Left cardiac atrium (tissue), 4 donors: ENCODE measurements at places on chromosomes 6 and 20.

GRCh38 chr6:159609652-159610178, 83.3 kb downstream of the SOD2 start:
- DNase-seq, result no peak

DNA sequence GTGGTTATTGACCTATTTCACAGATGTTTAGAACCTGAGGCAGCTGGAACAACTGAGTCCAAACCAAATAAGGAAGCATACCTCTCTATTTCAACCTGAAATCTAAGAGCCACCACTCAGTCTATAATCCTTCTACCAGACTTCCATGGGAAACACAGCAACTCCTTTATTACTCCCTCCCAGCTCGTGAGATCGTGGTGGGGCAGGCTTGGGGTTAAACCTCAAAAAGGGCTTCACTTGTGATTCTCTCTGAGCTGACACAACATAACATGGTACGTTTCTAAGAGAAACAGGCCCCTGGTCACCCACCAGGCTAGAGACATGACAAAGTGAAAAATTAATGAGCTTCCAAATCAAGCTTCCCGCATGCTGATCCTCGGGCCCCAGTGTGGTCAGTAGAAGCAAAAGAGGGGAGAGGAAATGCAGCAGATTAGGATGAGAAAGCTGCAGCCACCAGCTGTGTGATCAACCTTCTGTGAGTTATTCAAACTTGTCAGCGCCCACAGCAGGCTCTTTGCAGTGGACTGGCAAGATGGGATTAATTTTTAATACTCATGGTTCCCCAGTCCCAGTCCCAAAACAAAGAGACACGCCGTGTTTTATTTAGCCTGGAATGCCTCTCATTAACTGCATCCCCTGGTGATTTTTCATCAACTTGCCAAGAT, 9.3 kb downstream of the PKHD1 start:
- DNase-seq, result no peak

GRCh38 chr6:38141085-38141484, 321.6 kb downstream of the ZFAND3 start:
- DNase-seq, result no peak

- DNase-seq, result no peak
Observed at GRCh38 chr6:74638412-74638811, 567.4 kb downstream of the COL12A1 start.

DNA sequence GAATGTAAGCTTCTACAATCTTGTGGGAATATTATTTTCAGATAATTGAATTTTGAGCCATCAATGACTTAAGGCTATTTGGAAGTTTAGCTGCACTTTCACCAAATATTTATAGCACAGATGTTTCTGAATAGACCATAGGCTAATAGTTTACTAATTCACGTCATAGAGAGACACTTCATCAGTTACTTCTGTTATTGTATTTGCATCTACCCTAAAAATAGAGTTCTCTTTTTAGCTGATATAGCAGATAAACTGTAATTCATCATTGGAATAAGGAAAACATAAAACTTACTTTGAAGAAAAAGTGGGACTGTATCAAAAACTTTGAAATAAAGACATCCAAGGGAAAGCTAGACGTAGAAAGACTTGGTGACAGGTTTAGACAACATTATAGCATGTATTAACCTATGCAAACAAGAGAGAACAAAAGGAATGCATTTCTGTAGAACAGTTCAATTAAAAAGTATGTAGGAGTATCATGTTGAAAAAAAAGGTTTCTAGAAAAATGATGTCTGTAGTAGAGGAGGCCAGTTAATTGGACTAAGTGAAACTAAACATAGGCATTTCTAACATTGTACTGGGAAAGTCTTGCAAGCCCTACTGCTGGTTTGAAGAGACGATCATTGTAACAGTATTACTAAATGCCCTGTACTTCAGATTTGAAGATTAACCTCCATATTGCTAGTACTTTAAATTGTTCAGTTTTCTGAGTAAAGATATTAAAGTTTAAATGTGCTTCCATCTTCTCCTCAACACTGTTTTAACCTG, 123.3 kb downstream of the ZFAND3 start:
- DNase-seq, result no peak

GRCh38 chr6:138001750-138002349, 105.4 kb downstream of the PERP start:
- peak; percentile 56 for DNase-seq

- no peak for DNase-seq
Observed at GRCh38 chr20:36784116-36784515, 10.6 kb upstream of the DSN1 start.

DNA sequence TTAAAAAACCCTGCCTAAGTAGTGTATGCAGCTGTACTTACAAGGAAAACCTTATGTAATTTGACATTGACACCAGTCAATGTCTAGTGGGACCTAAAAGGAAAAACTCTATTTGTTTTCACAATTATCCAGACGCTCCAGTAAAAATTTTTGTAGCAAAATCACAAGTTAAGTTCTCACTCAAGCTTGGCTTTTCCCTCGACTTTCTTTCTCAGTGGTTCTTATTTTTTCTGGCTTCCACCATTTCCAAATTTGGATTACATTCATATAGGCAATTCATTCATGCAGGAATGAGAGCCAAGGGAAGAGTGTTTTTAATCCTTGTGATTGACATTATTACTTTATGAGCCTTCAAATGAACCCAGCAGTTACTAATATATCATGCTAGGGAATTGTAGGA, 66.0 kb upstream of the ADGRG6 start:
- no peak for DNase-seq

DNA sequence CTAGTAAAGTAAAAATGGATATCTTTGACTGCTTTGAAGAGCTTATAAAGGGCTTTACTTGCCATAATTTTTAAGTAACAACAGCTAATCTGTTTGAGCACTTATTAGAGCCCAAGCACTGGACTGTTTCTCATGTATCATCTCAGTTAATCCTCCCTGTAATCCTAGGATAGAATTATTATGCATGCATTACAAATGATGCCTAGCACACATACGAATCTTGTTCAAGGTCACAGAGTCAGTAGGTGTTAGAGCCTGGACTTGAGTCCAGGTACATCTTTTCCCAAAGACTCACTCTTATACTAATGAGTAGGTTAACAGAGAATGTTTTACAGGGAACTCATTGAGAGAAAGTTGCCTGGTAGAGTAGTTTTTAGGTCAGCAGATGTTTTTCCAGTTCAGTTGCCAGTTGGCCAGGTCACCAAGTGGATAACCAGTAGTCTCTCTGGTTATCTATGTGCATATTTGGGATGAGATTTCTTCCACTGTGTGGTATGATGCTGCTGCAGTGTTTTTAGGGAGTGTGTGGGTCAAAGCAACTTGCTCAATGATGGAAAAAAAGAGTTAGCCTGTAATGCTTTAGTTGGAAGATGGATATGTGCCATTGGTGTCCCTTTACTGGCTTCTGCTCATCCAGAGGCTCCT, 32.3 kb upstream of the LAMA4 start:
- no peak for DNase-seq

GRCh38 chr20:3014662-3015061, 28.8 kb upstream of the GNRH2 start:
- no peak for DNase-seq

DNA sequence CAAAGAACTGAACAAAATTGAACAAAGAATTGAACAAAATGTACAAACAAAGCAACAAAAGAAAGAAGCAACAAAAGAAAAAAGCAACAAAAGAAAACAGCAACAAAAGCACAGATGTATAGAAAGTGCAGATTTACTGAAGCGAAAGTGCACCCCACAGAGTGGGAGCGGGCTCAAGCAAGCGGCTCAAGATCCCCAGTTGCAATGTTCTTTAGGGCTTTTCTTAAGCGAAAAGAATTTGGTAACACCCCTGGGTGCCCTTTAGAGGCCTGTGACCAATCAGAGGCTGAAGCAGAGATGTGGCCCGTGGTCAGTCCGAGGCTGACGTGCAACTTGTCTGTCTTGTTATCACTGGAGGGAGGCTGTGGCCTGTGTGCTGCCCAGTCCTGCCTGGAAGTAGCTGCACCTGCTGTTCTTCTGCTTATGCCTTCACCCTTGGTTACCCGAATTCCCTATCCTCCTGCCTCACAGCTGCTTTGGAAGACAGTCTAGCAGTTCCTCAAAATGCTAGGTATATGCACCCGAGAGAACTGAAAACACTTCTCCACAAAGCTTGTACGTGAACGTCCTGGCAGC, 13.2 kb upstream of the KIF25 start:
- no peak for DNase-seq

DNA sequence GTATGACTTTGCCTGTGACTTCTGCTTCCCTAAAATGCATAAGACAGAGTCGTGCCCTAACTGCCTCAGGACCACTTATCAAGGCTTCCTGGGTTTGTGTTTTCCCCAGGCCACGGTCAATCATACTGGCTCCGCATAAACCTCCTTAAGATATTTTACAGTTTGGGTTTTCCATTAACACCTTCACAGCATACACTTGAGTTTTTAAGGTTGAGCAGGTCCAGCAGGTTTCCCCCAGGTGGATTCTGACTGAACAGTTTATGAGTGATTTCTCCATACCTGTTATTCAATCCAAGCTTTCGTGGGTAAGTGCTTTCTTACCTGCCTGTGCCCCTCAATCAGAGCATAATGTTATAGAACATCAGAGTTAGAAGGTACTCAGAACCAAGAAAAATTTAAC, 39.3 kb downstream of the NINL start:
- no peak for DNase-seq

GRCh38 chr6:50098641-50098993, 48.9 kb upstream of the DEFB112 start:
- no peak for DNase-seq

DNA sequence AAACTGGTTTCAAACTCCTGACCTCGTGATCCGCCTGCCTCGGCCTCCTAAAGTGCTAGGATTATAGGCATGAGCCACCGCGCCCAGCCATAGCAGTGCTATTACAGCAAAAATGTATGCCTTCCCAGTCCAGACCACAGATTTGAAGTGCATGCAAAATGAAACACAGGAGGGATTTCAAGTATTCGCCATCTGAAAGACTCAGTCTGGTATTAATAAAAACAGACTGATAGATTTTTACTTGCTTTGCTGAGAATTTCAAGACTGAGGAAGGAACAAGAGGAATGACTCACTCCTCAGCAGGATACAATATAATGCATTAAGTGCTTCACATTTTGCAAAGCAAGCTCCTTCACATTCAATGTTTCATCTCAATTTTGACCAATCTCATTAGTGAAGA, 134.9 kb downstream of the TMEM200A start:
- DNase-seq, result no peak

- no peak for DNase-seq
Observed at GRCh38 chr20:58637466-58638213, 13.4 kb upstream of the STX16 start.

- DNase-seq, result no peak
Observed at GRCh38 chr20:31989030-31989645, 21.1 kb upstream of the CCM2L start.

GRCh38 chr20:17545127-17545526, 13.9 kb upstream of the BFSP1 start:
- DNase-seq, result no peak

DNA sequence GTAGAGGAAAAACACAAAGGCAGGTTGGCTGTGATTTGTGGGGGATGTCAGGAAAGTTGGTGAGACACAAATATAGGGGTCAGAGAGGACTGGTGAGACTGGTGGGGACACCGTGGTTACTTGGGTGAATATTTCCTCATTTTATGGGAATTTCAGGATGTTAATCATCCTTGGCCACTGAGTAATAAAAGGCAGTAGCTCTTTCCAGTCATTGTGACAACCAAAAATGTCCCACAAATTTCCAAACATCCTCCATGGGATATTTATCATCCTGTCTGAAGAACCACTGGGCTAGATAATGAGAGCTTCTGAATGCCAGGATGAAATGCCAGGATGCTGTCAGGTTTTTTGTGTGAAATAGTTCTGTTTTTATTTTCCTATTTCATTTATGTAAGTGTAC, 374.1 kb downstream of the CD109 start:
- no peak for DNase-seq

DNA sequence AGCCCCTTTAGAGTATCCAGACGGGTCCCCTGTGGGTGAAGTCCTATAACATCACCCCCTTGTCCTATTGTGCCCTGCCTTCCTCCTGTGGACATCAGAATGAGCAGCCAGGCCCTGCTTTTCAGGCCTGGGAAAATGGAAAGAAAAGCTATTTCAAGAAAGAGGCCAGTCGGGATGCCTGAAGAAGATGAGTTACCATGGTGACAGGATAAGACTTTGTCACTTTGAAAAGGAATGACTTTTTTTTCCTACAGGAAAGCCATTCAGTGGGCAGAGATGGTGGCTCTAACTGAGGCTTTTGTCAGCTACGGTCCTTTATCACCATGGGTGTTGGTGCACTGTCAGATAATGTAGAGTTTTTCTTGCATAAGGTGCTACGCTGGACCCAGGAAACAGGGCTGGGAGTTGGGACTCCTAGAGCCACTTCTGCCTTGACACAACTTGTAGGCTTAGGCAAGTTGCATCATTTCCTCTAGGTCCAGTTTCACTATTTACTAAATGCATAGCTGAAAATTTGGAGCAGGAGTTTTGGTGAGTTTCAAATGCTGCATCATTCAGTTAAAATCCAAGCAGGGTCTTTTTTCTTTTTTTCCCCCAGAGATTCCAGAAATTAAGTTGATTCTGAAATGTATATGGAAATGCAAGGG, 293.6 kb upstream of the PRND start:
- no peak for DNase-seq

DNA sequence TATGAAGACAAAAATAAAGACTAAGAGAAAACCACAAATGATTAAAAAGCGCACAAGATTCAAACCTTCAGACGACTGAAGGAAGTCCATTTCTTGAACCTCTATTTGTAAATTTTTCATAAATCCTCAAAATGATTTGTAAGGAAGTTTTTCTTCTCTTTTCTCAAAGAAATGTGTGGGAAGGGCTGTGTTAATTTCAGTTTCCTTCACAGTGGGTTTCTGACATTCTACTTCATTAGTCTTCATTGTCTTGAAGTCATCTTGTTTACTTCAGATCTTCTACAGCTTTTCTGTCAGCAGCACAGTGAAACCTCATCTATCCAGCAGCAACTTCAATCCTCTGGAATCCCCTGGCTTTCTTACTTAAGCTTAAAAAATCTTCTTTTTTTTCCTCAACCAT, 87.6 kb upstream of the MYLIP start:
- no peak for DNase-seq

DNA sequence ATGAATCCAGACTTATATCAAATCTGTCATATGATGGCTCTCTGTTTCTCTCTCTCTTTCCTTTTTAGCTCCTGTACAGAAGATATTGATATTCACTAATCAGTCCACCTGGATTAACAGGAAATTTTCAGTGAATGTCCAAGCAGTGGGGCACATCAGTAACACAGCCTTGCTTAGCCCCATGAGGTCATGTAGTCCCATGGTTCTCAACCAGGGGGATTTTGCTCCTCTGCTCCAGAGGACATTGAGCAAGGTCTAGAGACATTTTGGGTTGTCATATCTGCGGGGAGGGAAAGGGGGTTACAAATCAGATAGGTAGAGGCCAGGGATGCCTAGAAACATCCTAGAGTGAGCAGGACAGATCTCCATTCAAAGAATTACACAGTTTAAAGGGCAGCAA, 810 bp downstream of the GSTA1 start:
- DNase-seq, result no peak

GRCh38 chr6:48474830-48475229, 363.8 kb upstream of the PTCHD4 start:
- peak; percentile 18 for DNase-seq

- DNase-seq, result no peak
Observed at GRCh38 chr6:1439349-1439748, 50.0 kb downstream of the FOXF2 start.

- no peak for DNase-seq
Observed at GRCh38 chr6:106450653-106451052, 90.1 kb downstream of the CRYBG1 start.
